H54 (cell line): ENCODE measurements at places on chromosomes 1 and 21.

GRCh38 chr1:214289574-214290272, 8.8 kb downstream of the SMYD2 start:
- no peak for DNase-seq

DNA sequence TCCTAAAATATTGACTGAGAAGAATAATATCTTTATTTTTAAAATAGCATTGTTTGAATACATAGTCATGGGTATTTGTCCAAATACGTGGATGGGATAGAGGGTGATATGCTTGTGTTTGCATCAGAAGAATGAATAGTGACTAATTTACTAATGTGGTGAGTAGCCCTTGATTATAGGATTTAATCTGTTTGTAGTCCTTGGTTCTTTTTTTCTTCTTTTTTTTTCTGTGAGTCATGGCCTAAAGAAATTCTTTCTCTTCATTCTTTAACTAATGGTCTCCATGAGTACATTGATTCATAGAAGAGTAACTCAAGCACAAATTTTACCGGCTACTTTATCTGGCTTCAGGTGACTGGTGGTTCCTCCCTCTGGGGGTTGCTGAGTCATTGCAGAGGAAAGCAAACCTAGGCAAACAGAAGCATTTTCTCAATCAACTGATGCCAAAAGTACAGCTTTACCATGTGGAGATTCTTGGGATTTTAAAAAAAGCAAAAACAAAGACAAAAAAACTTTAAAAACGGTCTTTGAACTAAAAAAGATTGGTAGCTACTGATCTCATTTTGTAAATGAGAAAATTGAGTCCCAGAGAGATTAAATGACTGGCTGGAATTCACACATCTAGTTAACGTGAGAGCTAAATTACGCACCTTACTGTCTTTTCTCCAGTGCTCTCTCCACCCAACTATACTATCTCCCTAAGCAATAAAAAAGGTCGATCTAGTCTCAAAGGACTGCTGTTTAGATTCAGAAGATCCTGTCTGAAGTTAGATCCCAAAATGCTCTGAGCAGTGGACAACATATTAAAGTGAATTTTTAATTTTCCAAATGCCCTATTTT, 40.5 kb downstream of the AK5 start:
- peak; percentile 21 for DNase-seq

DNA sequence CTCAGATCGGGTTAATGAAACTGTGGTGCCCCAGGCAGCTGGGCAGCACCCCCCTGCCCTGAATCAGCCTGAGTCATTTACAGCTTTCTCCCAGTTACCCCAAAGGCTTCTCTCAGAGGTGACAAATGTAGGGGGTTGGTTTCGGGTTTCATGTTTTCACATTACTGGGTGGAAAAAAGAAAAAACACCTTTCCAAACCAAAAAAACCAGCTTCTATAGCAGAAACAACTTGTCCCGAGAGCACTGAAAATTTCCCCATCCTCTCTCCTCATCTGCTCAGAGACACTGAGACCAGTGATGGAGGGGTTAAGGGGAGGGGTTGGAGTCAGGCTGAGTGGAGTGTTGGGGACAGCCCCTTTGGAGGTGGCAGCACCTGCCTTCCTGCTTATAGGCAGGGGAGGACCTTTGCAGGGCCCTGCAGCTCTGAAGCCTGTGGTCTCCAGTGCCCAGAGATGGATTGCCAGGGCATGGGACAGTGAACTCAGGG, 15.6 kb downstream of the UTP11 start:
- no peak for DNase-seq

- DNase-seq = no peak
Observed at GRCh38 chr1:51715369-51715768, 98.5 kb downstream of the OSBPL9 start.

DNA sequence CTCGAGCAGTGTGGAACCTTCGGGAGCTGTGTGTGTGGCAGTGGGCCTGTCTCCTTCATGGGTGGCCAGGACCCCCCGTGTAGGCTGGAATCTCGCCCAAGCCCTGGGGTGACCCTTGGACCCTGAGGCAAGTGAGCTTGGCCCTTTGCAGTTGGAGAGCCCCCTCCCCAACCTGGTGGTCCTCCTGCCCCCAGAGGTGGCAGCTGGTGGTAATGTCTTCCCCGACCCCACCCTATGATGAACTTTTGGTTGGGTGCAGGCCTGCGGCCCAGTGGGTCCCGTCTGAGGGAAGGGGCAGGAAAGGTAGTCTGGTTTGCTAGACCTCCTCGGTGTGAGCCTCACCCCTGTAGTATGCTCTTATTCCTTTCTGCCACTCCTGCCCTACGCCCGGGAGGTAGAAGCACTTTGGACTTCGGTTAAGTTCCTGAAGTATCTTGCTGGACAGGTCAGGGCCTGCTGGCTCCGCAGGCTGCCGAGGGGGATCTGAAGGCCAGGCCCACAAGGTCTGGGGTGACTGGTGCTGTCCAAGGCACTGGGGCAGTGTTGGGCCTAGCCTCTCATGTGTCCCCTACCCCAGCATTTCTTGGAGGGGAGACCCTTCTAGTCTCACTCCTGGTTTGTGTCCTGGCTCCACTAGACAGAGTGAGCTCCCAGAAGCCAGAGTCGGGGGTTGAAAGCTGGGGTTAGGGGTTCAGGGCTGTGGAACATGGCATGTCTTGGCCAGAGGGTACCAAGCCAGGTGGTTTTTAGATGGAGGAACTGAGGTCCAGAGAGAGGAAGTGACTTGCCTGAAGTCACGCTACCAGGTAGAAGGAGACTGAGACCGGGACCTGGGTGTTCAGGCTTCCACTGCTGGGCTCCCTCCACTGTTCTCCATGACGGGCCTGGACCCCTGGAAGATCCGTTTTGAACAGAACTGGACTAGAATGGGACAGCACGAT, 1.8 kb downstream of the ZNF362 start:
- no peak for DNase-seq

GRCh38 chr21:9758141-9758540, 763.2 kb upstream of the TPTE start:
- DNase-seq = no peak

GRCh38 chr1:202154766-202155477, 5.5 kb downstream of the PTPN7 start:
- peak; percentile 49 for DNase-seq

GRCh38 chr1:200869753-200870391, 2.9 kb upstream of the GPR25 start:
- DNase-seq = no peak

DNA sequence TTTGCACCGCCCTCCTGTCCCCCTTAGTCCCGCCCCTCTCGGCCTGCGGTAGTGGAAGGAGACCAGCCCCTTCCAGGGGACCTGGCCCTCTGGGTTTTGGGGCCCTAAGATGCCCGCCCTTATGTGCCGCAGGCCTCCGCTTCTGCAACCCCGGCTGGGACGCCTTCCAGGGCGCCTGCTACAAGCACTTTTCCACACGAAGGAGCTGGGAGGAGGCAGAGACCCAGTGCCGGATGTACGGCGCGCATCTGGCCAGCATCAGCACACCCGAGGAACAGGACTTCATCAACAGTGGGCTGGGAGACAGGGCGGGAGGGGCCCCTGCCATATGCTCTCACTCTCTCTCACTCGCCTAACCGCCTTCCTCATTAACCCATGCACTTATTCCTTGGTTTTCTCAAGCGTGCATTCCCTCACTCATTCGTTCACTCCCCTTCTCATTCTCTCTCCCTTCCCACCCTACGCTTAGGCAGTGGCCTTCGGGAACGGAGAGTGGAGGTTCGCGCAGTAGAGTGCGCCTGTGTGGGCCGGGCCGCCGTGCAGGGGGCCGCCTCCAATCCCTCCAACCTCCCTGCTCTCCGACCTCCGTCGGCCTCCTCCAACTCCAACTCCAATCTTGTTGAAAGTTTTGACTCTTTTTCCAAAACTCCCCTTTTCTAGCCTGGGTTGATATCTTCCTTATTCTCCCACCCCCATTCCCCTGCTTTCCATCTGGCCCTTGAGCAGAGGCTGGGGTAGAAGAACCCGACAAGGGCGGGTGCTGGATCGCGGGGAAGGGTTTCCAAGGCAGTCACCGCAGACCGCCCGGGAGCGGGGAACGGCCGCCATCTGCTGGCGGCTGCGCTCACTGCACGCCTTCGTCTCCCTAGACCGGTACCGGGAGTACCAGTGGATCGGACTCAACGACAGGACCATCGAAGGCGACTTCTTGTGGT, 15.2 kb downstream of the BCAN start:
- DNase-seq = no peak

DNA sequence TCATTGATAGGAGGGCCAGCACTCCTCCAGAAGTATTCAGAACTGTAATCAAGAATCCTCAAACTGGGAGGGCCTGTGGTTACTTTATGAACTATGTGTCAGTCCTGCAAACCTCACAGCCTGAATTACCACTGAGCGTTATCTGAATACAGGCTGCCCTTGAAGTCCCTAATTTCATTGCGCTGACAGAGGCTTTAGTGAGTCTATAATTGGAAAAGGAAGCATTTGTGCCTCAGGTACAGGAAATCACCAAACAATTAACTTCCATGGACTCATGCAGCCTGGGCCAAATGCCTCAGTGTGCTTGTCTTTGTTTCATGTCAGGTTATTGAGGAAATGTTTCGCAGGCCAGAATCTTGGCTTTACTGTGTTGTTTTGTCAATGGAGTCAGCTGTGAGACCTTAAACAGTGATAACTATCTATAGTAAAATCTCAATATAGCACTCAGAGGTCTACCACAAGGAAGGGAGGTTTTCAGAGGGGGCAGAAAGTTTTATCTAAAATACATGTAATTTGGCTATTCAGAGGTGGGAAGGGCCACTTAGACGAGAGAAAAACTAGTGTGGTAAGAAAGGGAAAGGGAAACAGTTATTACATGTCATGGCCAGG, 32.9 kb upstream of the DOCK7 start:
- DNase-seq = no peak

- no peak for DNase-seq
Observed at GRCh38 chr1:74341702-74342339, 106.6 kb downstream of the TNNI3K start.

GRCh38 chr1:232191560-232191959, 438.4 kb downstream of the SIPA1L2 start:
- DNase-seq = no peak

- DNase-seq = no peak
Observed at GRCh38 chr1:78730054-78730453, 80.4 kb downstream of the IFI44 start.

DNA sequence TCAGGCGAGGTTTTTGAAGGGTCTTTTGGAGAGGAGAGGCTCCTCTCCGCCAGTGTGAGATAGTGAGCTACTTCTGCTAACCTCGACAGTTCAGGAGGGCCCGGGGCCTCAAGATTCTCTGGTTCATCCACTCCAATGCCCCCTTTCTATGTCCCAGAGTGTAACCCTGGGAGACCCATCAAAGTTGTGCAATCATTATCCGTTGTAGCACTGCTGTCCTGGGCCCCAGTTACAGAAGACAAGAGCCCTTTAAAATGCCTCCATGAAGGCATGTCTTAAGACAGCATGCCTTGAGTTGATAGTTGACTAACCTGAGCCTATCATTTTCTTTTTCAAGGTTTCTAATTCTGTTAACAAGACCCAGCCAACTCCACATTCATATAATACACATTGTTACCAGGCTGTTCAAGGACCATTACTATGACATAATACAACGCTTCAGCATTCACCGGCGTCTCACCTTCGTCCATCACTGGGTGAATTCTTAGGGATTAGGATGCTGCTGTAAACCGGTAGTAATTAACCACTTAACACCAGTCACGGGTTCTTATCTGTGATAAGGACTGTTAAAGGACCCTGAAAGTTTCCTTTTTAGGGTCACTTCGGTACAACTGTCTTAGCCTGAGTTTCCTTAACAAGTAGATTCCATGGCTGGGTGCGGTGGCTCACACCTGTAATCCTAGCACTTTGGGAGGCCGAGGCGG, 37.4 kb upstream of the CDC42BPA start:
- DNase-seq = no peak

GRCh38 chr1:2279210-2279639, 51.1 kb downstream of the SKI start:
- DNase-seq = no peak

- no peak for DNase-seq
Observed at GRCh38 chr1:91123773-91124172, 101.9 kb upstream of the ZNF644 start.

- DNase-seq = peak; percentile 56
Observed at GRCh38 chr1:87956072-87956471, 627.4 kb downstream of the LMO4 start.

GRCh38 chr1:77540501-77541161, 141.8 kb downstream of the ZZZ3 start:
- peak; percentile 35 for DNase-seq
